ENCODE measurements at places on chromosomes 3 and 15.

- DNase-seq, result no peak
Observed at GRCh38 chr3:54964081-54964480, 36.2 kb upstream of the LRTM1 start.

DNA sequence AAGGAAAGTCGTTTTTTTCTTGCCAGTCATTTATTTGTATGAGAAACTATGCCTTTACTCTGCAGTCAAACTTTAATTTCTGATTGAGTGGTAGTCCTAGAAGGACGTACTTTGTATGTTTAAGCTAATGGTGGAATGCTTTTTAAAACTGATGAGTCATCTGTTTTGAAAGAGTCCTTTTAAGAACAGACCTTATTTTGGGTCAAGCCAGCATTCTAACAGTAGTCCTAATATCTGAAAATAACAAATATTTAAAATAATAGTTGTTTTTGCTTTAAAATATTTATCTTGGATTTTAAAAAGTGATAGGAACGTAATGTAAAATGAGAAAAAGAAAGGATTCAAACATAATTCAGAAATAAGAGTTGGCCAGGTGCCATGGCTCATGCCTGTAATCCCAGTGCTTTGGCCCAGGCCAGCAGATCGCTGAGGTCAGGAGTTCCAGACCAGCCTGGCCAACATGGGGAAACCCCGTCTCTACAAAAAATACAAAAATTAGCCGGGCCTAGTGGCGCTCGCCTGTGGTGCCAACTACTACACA is 1.3 kb upstream of the LRRC58 start:
- DNase-seq, result peak; percentile 13

DNA sequence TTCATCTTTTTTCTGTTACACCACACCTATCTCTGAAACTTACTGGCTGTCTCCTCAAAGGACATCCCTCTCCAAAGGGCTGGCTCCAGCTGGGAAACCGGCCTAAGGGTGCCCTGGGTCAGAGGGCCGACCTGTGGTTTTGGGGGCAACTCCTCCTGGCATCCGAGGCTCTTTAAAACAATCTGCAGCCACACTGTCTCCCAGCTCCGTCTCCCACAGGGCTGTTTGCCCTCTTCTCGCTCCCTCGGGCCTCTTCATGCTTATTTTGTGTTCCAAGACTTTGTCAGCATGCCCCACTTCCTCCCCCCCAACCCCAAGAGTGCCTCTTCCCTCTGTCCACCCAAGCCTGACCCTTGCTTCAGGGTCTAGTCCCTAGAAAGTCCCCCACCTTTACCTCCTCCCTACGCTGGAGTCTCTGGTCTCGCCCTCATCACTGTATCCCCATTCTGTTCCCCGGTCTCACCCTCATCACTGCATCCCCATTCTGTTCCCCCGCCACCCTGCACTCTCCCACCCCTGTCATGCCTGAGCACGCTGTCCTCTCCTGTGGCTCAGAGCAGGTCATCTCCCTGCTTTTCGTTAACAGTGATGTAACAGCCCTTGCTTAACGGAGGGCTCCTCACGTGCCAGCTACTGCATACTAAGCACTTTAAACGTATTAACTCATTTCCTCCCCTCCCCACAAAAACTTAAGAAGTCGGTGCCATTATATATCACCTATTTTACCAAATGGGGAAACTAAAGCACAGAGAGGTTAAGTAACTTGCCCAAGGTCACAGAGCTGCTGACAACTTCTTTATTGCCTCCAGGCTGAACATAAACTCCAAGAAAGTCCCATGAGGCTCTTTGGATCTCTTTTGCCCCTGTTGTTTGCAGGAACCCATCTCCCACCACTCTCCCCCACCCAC is 1.1 kb upstream of the CSK start:
- DNase-seq, result no peak

DNA sequence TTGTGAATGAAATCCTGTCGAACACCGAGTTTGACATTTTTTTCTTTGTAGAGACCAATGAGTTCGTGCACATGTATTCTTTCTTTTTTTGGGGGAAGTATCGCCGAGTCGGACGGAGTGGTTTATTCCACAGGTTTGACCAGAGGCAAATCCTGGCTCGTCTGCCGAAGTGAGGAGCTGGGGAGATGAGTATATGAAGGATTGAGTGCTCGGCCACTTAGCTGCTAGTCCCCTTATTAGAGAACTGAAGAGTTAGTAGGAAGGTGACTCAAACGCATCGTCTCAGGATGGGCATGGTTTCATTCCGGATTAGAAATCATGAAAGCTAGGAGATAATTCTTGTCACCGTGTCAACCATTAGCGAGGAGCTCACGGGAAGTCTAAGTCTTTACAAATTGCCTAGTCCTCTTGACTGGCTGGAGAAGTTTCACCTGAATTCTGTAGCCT is 154.7 kb upstream of the GOLIM4 start:
- no peak for DNase-seq

DNA sequence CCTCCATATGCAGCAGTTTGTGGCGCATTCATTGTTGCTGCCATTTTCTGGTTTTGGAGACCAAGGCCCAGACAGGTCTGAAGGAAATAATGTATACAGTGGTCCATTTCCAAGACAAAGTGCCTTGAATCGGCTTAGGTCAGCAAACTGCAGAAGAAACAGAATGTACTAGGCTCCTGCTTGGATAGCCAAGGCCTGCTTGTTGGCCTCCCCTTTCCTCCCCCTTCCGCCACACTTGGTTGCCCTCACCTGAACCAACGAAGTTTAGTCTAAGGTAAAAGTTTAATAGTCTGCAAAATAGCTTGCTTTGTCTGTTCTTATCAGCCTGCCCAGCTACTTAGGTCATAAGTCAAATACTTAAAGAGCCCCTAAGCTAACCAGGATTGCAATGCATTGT is 12.0 kb upstream of the RTP3 start:
- no peak for DNase-seq

DNA sequence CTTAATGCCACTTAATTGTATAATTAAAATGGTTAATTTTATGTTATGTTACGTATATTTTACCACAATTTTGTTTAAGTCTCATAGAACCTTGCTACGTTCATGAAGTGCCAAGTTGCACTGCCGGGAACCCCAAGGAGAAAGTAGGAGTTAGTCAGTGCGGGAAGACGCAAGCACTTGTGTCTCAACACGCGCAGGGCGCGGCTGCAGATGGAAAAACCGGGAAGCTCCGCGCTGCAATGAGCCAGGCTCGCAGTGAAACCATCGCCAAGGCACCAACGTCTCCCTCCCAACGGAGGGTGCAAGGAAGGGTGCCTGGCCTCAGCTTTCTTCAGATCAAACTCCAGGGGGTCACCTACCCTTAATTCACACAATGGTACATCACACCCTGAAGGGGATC is 21.6 kb downstream of the MAGI1 start:
- no peak for DNase-seq

GRCh38 chr3:53712817-53713388 is 133.3 kb downstream of the CHDH start:
- DNase-seq, result no peak

- no peak for DNase-seq
Observed at GRCh38 chr3:178736300-178736699, 200.1 kb downstream of the KCNMB2 start.

DNA sequence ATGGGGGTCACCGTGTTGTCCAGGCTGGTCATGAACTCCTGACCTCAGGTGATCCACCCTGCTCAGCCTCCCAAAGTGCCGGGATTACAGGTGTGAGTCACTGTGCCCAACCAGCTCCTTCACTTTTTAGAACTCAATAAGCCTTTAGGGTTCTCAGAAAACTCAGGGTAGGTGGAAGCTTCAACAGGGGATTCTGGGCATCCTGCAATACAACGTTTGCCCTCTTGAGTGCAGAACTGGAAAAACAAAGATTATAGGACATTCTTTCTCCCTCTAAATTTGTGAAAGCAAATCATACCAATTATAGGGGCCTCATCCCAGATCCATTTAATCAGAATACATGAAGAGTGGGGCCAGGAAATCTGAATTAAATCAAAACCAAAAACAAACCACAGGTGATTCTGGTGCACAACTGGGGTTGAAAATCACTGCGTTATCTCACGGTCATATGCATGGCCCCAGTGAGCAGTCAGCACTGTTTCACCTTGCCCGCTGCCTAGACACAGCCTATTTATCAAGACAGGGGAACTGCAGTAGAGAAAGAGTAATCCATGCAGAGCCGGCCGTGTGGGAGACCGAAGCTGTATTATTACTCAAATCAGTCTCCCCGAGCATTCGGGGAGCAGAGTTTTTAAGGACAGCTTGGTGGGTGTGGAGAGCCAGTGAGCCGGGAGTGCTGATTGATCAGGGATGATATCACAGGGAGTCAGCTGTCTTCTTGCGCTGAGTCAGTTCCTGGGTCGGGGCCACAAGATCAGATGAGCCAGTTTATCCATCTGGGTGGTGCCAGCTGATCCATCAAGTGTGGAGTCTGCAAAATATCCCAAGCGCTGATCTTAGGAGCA is 58.4 kb downstream of the TMEM44 start:
- no peak for DNase-seq

GRCh38 chr15:31396881-31397560 is 70.4 kb downstream of the KLF13 start:
- DNase-seq, result peak; percentile 94

DNA sequence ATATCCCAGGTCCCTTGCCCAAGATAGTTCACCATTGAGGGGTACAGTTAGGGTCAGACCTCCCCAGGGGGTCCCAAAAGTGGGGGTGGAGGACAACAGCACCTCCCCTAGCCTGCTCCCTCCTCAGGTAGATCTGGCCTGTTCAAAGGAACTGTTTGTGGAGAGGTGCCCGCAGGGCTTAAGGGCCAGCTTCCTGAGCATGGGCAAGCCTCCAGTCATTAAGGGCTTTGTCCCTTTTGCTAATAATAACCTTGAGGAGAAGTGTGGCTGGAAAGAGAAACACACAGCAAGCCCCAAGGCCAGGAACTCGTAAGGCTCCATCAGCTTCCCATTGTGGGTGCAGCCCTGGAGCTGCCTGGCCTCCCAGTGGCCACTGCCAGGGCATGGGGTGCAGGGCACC is 47.4 kb downstream of the ISG20 start:
- DNase-seq, result no peak

DNA sequence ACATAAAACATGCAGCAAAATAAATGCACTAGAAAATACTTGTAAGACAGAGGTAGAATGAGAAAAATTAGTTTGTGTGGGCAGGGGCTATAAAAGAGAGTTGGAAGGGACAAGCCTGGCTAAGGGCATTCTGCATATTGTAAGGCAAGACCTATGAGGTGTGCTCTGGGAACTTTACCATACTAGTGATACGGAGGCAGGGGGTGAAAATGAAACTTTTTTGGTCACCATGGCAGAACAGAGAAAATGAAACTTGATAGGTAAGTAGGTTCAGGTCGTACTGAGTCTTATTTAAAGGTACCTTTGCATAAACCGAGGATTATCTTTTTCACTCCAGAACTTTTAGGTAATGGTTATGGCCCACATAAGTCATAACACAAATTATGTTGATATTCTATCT is 74.7 kb upstream of the ACKR4 start:
- DNase-seq, result no peak

DNA sequence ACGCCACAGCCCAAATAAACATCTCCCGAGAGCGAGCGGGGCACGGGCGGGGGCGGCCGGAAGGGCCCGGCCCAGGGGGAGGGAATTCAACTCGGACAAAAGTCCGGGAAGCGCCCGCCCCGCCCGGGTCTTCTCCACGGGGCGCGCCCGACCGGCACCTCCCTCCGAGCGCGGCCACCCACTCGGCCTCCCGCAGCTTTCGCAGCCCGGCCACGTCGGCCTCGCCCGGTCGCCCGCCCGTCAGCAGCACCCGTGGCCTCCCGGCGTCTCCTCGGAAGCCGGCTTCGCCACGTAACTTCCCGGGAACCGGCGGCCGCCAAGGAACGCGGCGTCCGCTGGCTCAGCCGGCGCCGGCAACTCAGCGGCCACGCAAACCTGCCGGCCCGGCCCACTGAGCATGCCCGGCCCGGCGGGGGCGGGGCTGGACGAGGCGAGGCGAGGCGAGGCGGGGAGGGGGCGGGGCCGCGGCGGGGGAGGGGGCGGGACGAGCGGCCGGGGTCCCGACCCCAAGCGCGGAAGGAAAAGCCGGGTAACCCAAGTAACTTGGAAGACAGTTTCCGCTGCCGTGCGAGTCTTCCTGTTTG is at the start of gene TJP1:
Gene TJP1, minus strand, starts transcription at position 369 of the 584 bp plus-strand sequence. CDS start 440 bp downstream, outside the sequence.
- DNase-seq, result peak; percentile 80

DNA sequence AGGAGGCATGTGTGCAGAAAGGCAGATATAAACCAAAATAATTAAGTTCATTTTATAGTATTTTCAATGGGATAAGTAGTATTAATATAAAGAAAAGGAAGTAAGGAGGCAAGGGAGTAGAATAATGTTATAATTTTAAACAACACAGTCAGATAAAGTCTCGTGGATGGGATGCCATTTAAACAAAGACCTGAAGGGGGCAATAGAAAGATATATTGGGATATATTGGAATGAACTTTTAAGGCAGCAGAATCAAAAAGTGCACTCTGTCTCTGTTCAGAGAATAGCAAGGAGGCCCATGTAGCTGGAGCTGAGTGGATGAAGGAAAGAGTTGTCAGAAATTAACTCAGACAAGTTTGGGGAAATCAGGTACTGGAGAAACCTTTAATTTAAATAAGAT is 158.7 kb downstream of the CGGBP1 start:
- DNase-seq, result no peak

DNA sequence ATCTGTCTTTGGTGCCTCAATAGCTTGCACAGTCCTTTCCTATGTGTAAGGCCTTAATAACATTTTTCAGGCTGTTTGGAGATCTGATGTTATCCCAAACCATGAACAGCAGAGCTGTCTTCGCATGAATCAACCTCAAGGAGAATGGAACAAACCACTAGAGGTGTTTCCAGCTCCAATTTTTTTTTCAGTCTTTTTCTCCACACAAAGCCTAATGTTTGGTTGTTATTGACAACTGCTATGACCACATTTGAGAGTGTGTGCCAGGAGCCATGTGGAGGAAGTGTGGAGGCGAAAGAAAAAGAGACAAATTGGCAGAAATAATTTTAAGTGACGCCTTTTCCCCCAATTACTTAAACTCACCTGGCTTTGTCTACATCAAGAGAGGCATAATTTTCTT is 38.7 kb downstream of the RTP4 start:
- no peak for DNase-seq

- no peak for DNase-seq
Observed at GRCh38 chr15:98674336-98674735, 26.0 kb downstream of the IGF1R start.

- no peak for DNase-seq
Observed at GRCh38 chr3:61454006-61454585, 107.3 kb upstream of the PTPRG start.

- DNase-seq, result no peak
Observed at GRCh38 chr3:111326144-111326995, 215.6 kb upstream of the CD96 start.

GRCh38 chr3:70614111-70614510 is 301.7 kb upstream of the MDFIC2 start:
- no peak for DNase-seq

GRCh38 chr3:13772321-13772745 is 107.5 kb downstream of the WNT7A start:
- DNase-seq, result no peak

DNA sequence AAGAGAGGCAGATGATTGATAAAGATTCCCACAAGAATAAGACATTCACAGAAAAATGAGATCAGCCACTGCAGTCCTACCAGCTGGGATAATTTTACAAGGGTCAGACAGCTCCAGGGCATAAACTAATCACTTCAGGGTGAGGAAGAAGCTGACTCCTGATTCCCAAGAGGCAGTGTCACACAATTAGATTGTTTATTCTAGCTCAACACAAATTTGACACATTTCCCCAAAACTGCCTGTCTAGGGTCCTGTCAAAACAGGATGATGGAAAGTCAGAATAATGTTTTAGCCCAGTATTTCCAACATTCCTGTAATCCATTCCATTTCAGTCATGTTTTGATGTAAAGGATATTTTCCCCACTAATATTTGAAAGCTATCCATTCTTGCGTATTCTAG is 110.8 kb downstream of the TNIK start:
- DNase-seq, result no peak

All from heart right ventricle (tissue), 16 donors.